ENCODE measurements at places on chromosomes 16 and 17.

DNA sequence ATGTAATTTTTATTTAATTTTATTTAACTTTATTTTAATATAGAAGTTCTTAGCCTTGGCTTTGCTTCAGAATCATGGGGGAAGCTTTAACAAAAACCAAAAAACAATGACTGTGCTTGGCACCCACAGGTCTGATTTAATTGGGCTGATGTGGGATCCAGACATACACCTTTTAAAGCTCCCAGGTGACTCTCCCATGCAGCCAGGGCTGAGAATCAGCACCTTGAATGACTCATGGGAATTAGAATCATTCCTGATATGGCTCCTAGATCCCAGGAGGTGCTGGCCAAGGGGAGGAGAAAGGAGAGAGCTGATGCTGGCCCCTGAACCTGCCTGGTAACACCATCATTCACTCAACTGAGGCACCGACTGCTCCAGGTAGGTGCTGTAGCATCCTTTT lies 240.7 kb downstream of the PARN start:
- no peak for DNase-seq

GRCh38 chr17:41625602-41626001 lies 1.2 kb upstream of the KRT17 start:
- no peak for DNase-seq

- DNase-seq = no peak
These were observed 110.2 kb downstream of the SOCS1 start for GRCh38 chr16:11145819-11146211.

DNA sequence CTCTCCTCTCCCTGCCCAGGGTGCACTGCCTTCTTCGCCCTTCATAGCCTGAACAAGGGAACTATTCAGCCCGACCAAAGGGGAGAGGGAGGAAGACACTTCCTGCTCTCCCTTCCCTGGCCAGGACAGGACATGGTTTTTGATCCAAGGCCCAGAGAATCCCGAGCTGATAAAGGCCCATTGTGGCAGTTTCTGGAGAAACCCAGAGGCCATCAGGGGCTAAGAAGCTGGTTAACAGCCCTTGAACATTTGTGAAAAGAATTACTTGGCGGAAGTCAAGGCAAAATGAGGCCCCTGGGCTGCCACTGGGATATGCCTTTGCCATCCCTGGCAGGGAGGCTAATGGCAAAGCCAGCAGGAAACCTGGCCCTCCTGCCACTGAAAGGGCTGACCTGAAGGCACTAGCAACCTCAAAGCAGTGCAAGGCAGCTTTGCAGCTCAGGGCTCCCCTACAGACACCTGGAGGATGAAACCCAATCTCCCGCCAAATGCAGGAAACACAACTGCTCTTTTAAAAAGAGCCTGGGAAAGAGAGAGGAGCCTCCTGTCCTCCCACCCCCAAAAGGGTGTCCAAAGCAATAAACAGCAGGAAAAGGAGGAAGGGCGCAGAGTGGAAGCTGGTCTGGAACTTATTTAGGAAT lies 12.6 kb downstream of the PHB1 start:
- no peak for DNase-seq

GRCh38 chr17:64507413-64507782 lies 621 bp downstream of the CEP95 start:
- DNase-seq = no peak

GRCh38 chr16:50696575-50697420 lies 3.4 kb downstream of the NOD2 start:
- DNase-seq = peak; percentile 86

DNA sequence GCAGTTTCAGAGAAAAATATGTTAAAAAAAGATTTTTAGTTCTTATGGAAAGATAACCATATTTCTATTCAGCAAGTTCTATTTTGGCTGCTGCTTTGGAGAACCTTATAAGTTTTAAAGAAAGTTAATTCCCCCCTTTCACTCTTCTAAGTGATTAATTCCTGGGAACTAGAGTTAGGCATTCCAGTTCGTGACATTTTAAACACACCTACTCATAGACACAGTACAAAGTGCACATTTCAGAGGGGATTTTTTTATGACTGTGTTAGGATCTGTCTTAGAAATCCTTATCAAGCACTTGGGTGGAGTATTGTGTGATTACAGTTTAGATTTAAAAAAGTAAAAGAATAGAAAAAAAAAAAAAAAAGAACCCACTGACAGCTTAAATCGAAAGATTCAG lies 3.5 kb upstream of the CDH11 start:
- no peak for DNase-seq

DNA sequence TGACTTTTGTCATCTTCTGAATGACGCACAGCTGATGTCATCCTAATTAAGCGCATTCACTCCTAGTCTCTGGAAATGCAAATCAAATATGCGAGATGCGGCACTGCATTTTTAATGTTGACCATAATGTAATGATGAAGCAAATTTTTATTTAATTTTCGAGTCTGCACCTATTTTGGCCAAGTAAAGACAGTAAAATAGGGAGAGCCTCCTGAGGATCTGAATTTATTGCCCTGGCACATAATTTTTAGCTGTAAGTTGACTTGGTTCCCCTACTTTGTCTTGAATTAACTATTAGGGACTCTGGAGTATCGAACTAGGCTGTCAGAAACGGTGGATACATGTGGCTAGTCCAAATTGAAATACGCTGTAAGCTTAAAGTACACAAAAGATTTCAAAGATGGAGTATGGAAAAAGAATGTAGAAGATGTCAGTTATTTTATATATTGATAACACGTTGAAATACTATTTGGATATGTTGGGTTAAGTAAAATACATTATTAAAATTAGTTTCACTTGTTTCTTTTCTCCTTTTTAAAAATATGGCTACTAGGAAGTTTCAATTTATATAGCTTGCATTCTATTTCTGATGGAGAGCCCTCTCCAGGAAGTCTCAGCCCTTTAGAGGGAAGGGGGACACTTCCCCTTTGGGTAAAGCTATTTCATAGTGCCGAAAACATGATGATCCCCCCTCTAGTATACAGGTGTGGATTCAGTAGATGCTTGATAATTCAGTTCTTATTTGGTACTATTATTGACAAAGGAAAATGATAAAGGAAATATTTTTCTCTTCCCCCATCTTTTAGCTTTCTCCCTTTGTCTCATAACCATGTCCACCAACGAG lies 991 bp downstream of the KPNA2 start:
- no peak for DNase-seq

- no peak for DNase-seq
These were observed 5.8 kb downstream of the CBX8 start for GRCh38 chr17:79790805-79791734.

DNA sequence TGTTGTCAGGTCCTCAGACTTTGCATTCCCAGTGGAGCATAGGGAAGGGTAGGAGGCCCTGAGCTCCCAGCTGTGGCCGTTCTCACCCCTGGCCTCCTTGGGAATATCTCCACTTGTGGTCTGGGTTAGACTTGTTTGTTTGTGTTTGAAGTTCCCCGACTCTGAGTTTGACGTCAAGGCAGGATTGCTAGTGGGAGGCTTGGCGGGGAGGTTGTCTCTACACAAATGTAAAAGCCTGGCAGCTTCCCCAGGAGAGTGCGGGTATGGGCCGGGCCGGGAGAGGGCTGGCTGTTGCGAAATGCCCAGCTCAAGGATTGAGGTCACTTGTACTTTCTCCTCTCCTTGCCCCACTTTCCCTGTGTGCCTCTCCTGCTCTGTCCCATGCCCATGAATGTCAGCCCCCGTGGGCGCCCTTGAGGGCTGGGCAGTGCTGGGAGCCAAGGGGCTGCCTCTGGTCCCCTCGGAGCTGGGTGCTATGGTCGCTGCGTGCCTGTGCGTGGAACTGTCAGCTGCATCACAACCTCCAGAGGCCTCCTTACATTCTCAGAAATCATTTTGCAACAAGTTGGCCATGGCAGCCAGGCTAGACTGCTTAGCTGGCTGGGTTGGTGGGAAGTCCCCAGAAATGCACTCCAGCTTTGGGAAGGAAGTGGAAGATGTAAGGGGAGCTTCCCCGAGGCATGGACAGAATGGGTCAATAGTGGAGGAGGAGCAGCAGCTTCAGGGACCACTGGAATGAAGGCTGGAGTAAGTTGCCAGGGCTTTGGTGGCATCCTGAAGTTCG lies 84.3 kb downstream of the KSR1 start:
- DNase-seq = peak; percentile 91

GRCh38 chr17:17568772-17569195 lies 22.7 kb downstream of the PEMT start:
- peak; percentile 76 for DNase-seq

DNA sequence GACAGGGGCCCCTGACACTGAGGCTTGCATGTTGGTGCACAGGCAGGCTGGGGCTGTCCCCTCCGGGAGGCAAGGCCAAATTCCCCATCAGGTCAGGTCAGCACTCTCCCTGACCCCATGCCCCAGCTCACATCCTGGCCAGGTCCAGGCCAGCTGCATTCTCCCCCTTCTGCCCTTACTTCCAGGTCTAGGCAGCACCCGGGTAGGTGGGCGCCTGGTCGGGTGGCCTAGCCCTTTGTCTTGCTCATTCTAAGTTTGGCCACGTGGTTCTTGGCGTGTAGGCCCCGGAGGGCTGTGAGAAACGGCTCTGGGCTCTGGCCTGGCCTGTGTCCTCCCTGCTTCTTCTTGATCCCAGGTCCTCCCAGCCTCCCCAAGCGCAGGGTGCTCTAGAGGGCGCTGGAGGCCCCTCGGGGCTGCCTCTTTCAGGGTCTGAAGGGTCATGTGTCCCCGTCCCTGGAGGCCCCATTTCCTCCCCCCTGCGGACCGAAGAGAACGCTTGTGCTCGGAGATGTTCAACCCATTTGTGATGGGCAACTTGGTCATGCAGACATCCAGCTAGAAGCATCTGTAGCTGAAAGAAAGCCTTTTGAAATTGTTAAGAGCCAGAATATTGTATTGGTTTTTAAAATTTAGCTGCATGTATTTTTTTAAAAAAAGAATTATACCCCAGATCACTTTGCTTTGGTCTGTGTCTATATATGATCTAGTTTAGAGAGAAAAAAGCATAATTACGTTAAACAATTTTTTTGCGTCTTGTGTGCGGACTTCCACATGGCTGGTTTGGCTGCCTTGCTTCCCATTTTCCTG lies 6.7 kb downstream of the BAHCC1 start:
- no peak for DNase-seq

DNA sequence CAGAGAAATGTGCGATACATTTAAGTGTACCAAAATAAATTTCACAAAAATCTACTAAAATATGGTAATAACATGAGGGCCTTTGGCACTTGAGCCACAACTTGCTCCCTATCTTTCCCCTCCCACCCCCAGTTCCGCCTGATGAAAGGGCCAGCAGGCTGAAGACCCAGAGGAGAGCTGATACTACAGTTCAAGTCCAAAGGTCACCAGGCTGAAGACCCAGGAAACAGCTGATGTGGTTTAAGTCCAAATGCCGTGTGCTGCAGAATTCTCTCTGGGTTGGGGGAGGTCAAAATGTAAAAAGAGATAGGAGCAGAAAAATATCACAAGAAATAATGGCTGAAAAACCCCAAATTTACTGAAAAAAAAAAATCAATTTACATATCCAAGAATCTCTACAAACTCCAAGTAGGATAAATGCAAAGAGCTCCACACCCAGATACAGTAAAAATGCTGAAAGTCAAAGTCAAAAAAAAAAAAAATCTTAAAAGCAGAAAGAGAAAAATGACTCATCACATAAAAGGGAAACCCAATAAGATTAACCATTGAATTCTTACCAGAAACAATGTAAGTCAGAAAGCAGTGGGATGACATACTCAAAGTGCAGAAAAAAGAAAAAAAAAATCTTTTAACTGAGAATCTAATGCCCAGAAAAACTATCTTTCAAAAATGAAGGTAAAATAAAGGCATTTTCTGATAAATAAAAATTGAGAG lies 452.1 kb upstream of the ASIC2 start:
- DNase-seq = no peak

- DNase-seq = no peak
These were observed 34.2 kb downstream of the TBX4 start for GRCh38 chr17:61486135-61487120.

DNA sequence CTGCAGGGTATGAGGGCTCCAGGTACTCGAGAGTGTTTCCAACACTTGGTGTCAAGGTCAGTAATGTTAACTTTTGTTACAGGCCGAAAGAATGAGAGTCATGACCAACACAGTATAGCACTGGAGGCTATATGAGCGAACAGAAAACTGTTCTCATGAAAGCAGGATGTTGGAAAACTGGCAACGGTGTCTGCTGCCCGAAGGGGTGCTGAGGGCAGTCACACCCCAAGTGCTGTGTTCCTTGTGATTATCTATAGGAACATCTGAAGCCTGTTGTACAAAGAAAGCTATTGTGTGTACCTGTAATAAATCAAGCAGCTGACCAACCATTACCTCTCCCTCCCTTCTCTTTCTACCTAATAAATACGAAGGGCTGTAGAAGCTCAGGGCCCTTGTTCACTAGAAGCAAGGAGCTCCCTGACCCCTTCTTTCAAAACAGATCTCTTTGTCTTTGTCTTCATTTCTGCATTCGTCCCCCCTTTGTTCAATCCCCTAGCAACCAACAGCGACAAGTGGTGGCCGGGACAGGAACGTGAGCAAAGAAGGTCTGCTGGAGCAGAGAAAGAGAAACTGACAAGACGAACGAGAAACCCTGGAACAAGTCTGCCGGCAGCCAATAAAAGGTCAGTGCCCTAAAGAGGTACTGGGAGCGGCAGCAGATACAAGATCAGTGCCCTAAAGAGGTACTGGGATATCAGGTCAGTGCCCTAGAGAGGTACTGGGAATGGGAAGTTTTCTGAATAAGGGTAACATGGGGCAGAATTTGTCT lies 7.6 kb downstream of the CD300LD start:
- no peak for DNase-seq

- DNase-seq = no peak
These were observed 290 bp upstream of the KRTAP4-1 start for GRCh38 chr17:41185001-41185400.

GRCh38 chr17:56896968-56897359 lies 16.9 kb downstream of the TRIM25 start:
- no peak for DNase-seq

- no peak for DNase-seq
These were observed 162.5 kb upstream of the CNTNAP4 start for GRCh38 chr16:76114681-76115080.

DNA sequence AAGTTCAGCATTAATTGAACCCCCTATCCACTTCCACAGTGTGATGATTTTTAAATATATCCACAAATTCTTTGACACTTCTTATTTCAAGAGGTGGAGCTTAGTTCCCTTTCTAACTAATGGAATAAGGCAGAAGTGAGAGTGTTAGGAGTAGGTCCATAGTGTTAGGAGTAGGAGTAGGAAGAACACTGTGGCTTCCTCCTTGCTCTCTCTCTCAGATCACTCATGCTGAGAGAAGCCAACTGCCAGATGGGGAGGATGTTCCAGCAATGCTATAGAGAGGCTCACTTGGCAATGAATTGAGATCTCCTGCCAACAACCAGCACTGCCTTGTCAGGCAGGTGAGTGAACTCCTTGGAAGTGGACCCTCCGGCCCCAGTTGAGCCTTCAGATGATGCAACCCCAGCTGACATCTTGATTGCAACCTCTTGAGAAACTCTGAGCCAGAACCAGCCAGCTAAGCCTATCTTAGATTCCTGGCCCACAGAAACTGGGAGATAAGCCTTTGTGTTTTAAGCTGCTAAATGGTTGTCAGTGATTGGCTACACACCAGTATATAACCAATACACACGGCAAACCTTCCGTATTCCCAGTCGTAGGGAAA lies 44.3 kb downstream of the SPECC1 start:
- no peak for DNase-seq
